ENCODE measurements at places on chromosomes 5 and 9. TPM values are rescaled to one million over a fixed set of nuclear protein-coding genes. Genes with fewer than 3 reads are reported as not detected.

CAVIN4 gene
- 102 TPM for total RNA-seq

SLC31A1 gene
- total RNA-seq, result 9.6 TPM

DNA sequence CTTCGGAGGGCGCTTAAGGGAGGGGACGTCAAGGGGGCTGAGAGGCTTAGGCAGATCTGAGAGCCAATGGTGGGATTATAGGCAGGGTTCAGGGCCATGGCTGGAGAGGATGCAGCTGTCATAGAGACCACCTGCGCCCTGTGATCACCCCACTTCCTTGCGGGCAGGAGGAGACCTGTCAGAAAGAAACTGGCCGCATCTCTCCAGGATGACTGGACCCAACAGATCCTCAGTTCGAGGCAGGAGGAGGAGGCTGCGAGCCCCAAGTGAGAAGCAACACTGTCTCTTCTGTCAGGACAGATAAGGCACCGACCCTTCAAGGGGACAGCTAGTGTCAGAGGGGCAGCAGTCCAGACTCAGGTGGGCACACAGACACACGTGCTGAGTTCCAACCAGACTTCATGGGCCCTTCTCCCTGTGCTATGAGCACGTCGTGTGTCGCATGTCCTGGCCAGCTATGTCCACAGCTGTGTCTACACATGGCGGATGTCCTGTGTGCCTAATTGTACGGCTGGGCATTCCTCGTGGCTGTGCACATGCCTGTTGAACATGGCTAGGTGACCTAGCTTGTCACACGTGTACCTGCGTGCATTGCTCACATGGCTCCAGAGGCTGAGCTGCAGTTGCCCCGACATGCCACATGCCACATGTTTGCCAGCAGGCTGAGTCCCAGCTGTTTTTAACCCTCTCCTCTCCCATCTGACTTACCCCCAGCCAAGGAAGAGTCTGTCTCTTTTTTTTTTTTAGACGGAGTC is 583 bp upstream of the AQP3 start:
- DNase-seq, result no peak

DNA sequence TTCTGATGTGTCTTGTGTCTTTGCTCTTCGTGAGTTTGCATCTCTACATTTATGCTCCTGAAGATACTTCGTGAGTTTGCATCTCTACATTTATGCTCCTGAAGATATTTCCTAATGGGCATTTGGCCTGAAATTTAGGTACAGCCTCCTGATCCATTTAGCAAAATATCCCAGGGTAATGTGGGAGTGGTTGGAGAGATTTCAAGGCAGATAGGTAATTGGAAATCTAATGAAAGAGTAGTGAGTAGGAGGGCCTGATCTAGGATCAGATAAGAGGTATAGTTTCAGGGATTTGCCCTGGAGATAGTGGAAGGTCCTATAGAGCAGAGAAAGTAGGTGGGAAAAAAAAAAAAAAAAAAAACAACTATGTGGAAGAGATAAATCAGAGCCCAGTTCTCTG is 14.6 kb upstream of the SNX2 start:
- DNase-seq, result no peak

GRCh38 chr9:31587146-31587545 is 797.3 kb upstream of the ACO1 start:
- no peak for DNase-seq

GRCh38 chr9:124436320-124436719 is 13.9 kb upstream of the ADGRD2 start:
- DNase-seq, result no peak

GRCh38 chr9:19146441-19147024 is 19.2 kb upstream of the PLIN2 start:
- no peak for DNase-seq

GRCh38 chr5:148403344-148403743 is 19.6 kb downstream of the FBXO38 start:
- DNase-seq, result no peak

All from cardiac septum (tissue), 1 donor.